Adrenal gland (tissue), 19 donors: ENCODE measurements at places on chromosomes 5 and 9. TPM values are rescaled to one million over a fixed set of nuclear protein-coding genes. Genes with fewer than 3 reads are reported as not detected.

The PGGT1B gene
- total RNA-seq, result 61.4 TPM

The PHYHD1 gene
- total RNA-seq, result 56.5 TPM

The GTF3C5 gene
- 43.9 TPM for total RNA-seq

The FNIP1 gene
- total RNA-seq, result 30.7 TPM

The PRDM9 gene
- total RNA-seq, result not detected

The PCDHB16 gene
- 1.2 TPM for total RNA-seq

DNA sequence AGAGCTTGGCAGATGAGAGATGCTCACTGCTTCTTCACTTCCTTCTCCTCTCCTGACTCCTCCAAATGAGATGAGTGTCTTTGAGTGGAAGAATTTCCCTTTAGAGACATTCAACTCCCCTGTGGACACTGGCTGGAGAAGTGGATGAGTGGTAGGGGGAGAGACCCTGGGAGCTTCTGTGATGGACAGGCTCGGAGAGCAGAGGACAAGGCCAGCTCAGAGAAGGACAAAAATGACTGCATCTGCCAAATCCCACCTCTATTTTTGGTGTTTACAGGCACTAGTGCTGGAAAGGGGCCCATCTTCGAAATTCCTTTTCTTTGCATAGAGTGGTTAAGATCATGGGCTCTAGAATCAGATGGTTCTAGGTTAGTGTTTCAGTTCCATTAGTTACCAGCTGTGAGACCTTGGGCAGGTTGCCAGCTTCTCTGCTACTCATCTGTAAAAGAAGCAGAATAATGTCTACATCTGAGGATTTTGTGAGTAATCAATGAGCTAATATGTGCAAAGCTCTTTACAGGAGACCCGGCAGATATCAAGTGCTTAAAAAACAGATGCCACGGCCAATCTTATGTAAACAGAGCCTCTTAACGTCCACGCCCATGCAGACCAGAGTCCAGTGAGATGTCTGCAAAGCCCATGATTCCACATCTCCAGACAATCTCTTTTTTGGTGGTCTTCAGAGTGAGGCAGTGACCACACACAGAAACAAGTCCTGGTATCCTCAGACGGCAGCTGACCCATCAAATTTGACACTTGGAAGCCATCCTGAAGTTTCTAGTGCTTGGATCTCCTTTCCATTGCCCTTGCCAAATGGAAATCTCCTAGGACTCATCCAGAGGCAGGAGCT, 13.6 kb upstream of the COL27A1 start:
- H3K36me3 ChIP-seq, result no peaks in the 10 kb centered on the region
- H3K27ac ChIP-seq, result no peak overlapping the region
- no peak overlapping the region for H3K4me3 ChIP-seq
- H3K27me3 ChIP-seq, result no peaks in the 10 kb centered on the region
- H3K4me1 ChIP-seq, result no peaks in the 10 kb centered on the region
- DNase-seq, result peak; percentile 58

DNA sequence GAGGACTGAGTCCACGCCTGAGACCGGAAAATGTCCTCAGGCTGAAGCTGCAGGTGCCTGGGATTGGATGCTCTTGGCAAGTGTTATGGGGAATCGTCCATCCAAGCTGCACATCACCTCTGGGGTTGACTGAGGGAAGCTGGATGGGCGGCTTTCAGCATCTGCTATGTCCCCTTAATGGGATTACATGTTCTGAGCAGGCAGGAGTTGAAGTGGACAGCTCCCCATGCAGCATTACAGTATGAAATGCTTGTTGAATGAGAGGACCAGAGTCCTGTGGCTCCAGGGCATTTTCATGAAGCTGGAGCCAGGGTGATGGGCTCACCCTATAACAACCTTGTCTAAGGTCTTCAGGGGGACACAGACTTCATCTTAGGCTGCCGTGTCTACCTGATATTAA, 270.9 kb downstream of the HSPA4 start:
- no peak overlapping the region for H3K27ac ChIP-seq
- DNase-seq, result no peak
- no peaks in the 10 kb centered on the region for H3K36me3 ChIP-seq

GRCh38 chr5:9494301-9494700, 51.6 kb downstream of the SEMA5A start:
- no peaks in the 10 kb centered on the region for H3K27me3 ChIP-seq
- no peak overlapping the region for H3K27ac ChIP-seq
- DNase-seq, result no peak

- no peaks in the 10 kb centered on the region for H3K4me1 ChIP-seq
- H3K4me3 ChIP-seq, result no peak overlapping the region
- no peak overlapping the region for H3K27ac ChIP-seq
- no peaks in the 10 kb centered on the region for H3K27me3 ChIP-seq
Measured at GRCh38 chr9:37336150-37336549, 86.3 kb upstream of the GRHPR start.

- no peak overlapping the region for H3K27ac ChIP-seq
- H3K4me1 ChIP-seq, result no peaks in the 10 kb centered on the region
- no peak overlapping the region for H3K4me3 ChIP-seq
- no peak for DNase-seq
Measured at GRCh38 chr9:16184964-16185646, 632.3 kb downstream of the CCDC171 start.
